ENCODE measurements at places on chromosomes 7 and 10.

GRCh38 chr10:79150444-79150754 is 81.6 kb downstream of the ZMIZ1 start:
- H3K4me3 ChIP-seq = no peak overlapping the region
- H3K4me1 ChIP-seq = peaks cover 27% of the 10 kb centered on the region
- H3K36me3 ChIP-seq = no peaks in the 10 kb centered on the region
- H3K27me3 ChIP-seq = no peaks in the 10 kb centered on the region
- peak overlapping the region; percentile 79 for H3K27ac ChIP-seq

GRCh38 chr10:116980041-116980440 is 24.9 kb downstream of the SHTN1 start:
- no peak overlapping the region for H3K27ac ChIP-seq
- no peak overlapping the region for H3K4me3 ChIP-seq
- no peak for DNase-seq
- no peaks in the 10 kb centered on the region for H3K4me1 ChIP-seq

GRCh38 chr7:16599860-16600259 is 45.7 kb downstream of the ANKMY2 start:
- no peaks in the 10 kb centered on the region for H3K27me3 ChIP-seq
- H3K4me3 ChIP-seq = no peak overlapping the region
- DNase-seq = no peak
- no peak overlapping the region for H3K27ac ChIP-seq
- no peaks in the 10 kb centered on the region for H3K4me1 ChIP-seq

DNA sequence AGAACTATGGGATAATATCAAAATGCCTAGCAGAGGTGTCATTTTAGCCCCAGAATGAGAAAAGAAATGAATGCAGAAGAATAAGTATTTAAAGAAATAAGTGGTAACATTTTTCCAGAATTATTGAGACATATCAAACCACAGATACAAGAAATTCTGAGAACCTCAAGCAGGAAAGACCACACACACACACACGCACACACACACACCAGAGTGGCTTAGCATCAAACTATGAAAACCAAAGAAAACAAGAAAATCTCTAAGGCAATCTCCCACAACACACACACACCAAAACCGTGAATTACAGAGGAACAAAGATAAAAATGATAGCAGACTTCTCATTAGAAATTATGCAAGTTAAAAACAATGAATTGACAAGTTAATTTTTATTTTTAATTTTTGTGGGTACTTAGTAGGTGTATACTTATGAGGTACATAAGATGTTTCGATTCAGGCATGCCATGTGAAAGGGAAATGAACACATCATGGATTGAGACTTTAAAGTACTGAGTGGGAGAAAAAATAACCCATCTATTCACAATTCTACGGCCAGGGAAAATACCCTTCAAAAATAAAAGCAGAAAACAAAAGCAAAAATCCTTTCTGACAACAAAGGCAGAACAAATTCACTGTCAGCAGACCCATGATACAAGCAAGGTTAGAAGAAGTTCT is 14.6 kb downstream of the PPIF start:
- no peak overlapping the region for H3K4me3 ChIP-seq
- H3K27me3 ChIP-seq = peaks cover 37% of the 10 kb centered on the region
- peaks cover 9% of the 10 kb centered on the region for H3K36me3 ChIP-seq
- peaks cover 19% of the 10 kb centered on the region for H3K4me1 ChIP-seq

DNA sequence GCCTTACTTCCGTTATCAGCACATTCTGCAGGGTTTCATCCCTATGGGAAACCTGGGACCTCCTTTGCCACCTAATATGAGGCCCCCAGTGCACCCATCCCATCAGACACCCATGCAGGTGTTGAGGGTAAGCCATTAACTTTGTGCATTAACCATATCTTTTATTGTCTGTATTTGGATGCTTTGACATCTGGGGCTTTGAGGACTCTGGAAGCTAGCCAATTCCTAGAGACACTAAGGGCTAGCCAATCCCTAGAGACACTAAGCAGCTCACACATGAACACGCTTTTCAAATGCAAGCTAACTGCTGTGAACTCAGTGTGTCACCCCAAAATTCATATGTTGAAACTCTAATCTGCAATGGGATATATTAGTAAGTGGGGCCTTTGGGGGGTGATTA is 272.5 kb upstream of the COBL start:
- no peak overlapping the region for H3K4me3 ChIP-seq
- DNase-seq = no peak
- no peaks in the 10 kb centered on the region for H3K36me3 ChIP-seq
- no peak overlapping the region for H3K27ac ChIP-seq
- no peaks in the 10 kb centered on the region for H3K27me3 ChIP-seq

GRCh38 chr10:78868861-78869260 is 199.9 kb upstream of the ZMIZ1 start:
- DNase-seq = no peak
- no peaks in the 10 kb centered on the region for H3K4me1 ChIP-seq
- no peak overlapping the region for H3K4me3 ChIP-seq
- H3K27ac ChIP-seq = no peak overlapping the region
